Fibroblast of villous mesenchyme (primary cell): ENCODE measurements at places on chromosomes 3 and 15. TPM values are rescaled to one million over a fixed set of nuclear protein-coding genes. Genes with fewer than 3 reads are reported as not detected.

- no peak for DNase-seq
Observed at GRCh38 chr3:160758929-160759577, 3.0 kb downstream of the PPM1L start.

DNA sequence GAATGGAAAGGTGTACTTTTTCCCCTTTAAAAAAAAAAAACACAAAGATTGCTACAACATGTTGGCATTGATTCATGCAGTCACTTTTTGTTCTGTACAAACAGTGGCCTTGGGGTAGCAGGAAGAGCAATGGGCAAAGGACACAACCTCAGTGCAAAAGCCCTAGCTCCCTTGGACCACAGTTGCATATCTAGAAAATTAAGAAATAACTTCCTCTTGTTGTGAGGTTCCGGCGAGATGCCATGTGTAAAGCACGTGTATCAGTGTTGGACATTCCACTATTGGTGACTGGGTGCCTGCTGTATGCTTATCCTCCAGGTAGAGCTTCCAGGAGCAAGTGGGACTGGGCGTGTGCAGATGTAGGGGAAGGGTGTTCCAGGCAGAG, 164.5 kb downstream of the THSD4 start:
- DNase-seq = no peak

DNA sequence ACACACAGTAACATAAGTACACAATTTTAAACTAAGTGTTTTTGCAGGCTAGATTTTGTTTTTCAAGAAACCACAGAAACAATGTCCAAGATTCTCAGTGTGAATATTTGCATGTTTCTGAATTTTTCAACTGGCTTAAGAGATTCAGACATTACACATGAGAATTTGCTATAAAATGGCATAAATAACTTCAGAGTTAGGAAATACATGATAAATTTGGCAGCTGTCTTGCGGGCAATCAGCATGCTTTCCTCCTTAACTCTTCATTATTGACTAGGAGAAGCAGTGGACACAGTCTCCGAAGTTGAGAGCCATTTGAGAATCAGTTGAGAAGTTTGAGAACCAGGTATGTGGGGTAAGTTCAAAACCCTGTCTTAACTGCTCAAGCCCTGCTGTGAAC, 625.6 kb upstream of the SGO1 start:
- no peak for DNase-seq

DNA sequence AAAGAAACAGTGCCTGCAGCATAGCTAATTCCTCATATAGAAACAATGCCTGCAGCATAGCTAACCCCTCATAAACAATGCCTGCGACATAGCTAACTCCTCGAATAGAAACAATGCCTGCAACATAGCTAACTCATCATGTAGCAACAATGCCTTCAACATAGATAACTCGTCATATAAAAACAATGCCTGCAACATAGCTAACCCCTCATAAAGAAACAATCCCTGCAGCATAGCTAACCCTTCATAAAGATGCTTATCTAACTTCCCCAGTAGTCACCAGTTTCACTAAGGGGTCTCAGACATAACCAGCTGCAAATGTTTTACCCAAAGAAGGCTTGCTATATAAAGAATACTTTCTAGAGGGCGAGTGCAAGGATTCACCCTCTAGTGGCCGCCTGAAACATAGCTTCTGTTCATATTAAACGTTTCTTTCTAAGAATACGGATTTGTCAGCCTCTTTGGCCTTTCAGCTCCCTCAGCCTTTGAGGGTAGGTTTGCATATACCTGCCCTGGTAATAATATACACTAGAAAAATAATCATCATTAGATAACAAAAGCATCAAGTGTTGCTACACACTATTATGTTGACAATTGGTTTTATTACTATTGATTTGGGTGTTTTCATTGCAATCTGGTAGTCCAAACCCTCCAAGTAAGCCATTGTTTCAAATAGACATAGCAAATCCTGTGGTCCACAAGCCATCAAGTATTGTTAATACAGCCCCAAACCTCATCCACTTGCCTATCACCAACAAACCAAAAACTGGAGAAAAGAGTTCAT, 44.4 kb upstream of the FAN1 start:
- DNase-seq = peak; percentile 36

- DNase-seq = no peak
Observed at GRCh38 chr3:176787506-176787905, 409.8 kb downstream of the TBL1XR1 start.

- no peak for DNase-seq
Observed at GRCh38 chr3:191563722-191564121, 102.8 kb downstream of the PYDC2 start.

DNA sequence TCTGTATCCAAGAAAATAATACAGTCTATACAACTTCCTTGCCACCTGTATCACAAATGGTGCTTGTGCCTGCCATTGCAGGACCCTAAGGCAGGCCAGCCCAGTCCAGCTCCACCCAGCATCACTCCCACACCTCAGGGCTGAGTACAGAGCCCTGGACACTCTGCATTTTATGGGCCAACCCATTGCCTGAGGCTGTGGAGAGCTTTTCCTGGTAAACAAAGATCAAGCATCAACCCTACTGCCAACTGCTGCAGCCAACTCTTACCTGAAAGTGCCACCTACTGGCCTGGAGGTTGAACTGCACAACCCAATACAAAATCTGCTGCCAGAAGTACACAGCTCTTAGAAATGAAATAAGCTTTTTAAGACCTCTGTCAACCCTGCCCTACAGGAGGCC, 1082.2 kb downstream of the NAALADL2 start:
- DNase-seq = no peak

GRCh38 chr3:152858170-152858800, 23.4 kb downstream of the P2RY1 start:
- no peak for DNase-seq

DNA sequence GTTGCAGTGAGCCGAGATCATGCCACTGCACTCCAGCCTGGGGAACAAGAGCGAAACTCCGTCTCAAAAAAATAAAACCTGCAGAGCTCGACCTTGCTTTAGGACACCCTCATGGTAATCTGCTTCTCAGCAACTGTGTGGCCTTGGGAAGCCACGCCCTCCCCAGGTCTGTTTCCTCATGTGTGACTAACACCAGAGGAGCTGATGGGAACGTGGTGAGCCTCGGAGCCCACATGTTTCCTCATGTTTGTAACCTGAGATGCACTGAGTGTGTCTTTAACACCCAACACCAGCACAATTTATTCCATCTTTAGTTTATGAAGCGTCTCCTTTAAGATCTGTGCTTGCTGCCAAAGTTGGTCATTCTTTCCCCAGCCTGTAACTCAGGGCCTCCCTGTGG, 142.8 kb downstream of the OCA2 start:
- no peak for DNase-seq

DNA sequence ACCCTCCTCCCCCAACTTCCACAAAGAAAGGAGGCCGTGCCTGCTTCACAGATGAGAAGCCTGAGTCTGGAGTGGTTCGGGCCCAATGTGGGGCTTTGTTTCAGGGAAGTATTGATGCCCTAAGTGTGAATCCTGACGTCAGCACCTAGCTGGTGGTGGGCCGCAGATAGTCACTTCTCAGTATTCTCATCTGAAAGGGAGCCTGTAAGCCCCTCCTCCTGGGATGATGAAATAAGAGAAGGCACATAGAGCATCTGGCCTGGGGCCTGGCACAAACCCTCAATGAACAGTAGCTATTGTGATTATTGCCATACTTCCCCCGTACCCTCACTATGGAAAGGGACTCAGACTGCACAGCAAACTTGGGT, 24.8 kb downstream of the LINGO1 start:
- DNase-seq = no peak

GRCh38 chr3:184176377-184177330, 2.0 kb downstream of the AP2M1 start:
- peak; percentile 98 for DNase-seq

- no peak for DNase-seq
Observed at GRCh38 chr3:50630877-50631276, 13.9 kb downstream of the MAPKAPK3 start.

The C3orf49 gene
- not detected in 2 replicates for total RNA-seq

The RASGRP1 gene
- total RNA-seq = 5.2 and 9.5 TPM in 2 replicates

The LTK gene
- 0.86 and 1.6 TPM in 2 replicates for total RNA-seq
